Choroid plexus epithelial cell (primary cell): ENCODE measurements at places on chromosomes 13 and 19.

- DNase-seq = peak; percentile 47
Measured at GRCh38 chr13:97276862-97277269, 54.7 kb downstream of the MBNL2 start.

DNA sequence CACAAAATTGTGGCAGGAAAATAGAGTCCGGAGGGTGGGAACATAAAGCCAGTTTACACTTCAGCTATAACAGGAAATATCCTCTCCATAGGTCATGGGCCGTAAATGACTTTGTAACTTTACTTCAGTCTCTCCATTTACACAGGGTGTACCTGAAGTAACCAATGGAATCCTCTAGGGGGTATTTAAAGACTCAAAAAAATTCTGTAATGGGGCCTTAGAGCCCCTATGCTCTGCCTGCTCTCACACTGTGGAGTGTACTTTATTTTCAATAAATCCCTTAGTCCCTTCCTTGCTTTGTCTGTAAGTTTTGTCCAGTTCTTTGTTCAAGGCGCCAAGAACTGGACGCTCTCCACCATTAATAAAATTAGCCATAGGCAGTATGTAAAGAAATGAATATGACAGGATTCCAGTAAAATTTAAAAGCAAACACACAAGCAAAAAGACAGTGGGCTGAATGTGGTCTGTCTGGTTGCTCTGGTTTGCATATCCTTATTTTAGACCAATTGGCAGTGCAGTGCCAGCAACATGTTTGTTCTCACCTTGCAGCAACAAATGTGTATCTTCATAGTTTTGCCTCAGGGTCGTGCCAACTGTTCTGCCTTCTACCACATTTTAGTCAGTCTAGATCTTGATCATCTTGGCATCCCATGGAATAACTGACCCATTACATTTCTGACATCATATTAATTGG is 801.5 kb upstream of the SPRY2 start:
- no peak for DNase-seq

GRCh38 chr13:28138756-28139470 is 568 bp downstream of the PAN3 start:
- DNase-seq = peak; percentile 96

- DNase-seq = no peak
Measured at GRCh38 chr13:41722684-41723535, 238.0 kb downstream of the VWA8 start.

DNA sequence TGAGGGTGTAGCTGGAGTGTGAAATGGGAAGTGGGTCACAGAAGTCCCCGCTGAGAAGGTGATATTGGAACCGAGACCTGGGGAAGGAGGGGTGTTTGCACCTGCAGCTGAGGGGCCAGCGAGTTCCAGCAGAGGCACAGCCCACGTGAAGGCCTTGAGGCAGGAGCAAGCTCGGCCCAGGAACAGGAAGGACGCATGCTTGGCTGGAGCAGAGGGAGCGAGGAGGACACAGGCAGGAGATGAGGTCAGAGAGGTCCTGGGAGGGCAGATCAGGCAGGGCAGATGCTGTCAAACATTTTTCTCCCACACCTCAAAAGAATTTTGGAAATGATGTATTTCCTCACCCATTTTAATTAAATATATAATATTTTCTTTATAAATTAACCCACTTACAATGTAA is 9.3 kb downstream of the ZNF415 start:
- DNase-seq = no peak

- peak; percentile 38 for DNase-seq
Measured at GRCh38 chr13:60043262-60043661, 120.5 kb downstream of the DIAPH3 start.

GRCh38 chr19:33798681-33799111 is 2.0 kb downstream of the KCTD15 start:
- DNase-seq = peak; percentile 67
